ENCODE measurements at places on chromosomes 4 and X.

DNA sequence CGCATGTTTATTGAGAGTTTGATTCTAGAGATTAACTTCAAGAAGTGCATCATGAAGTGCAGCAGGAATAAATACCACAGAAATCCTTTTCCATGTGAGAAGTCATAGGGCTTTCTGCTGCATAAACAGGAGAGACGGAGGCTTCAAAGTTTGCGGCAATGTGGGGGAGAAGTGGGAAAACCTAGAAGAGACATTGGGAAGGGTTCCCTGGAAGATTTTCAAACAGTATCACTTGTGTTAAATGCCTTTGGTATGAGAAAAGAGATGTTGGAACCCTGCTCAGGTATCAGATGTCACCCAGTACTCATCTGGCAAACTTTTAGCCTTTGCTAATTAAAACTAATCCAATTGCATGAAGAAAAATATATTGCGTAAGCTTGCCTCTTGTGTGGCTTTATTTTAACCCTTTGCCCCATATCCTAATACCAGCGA is 15.4 kb downstream of the NHS start:
- DNase-seq = no peak

- DNase-seq = no peak
Measured at GRCh38 chrX:103737696-103738095, 27.0 kb downstream of the TMEM31 start.

DNA sequence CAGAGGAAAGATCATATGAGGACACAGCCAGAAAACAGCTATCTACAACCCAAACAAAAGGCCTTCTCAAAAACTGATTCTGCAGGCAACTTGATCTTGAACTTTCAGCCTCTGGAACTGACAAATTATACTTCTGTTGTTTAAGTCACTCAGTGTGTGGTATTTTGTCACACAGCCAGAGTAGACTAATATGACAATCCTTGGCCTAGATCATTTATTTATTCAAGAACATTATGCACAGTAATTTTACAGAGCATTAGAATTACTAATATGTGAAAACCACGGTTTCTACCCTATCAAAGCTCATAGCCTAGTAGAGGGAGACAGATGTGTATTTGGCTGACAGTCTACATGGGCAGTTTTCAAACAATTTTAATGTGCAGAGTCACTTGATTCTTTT is 167.8 kb upstream of the PCDH18 start:
- DNase-seq = no peak

- no peak for DNase-seq
Measured at GRCh38 chr4:185624259-185624589, 88.9 kb upstream of the PDLIM3 start.

DNA sequence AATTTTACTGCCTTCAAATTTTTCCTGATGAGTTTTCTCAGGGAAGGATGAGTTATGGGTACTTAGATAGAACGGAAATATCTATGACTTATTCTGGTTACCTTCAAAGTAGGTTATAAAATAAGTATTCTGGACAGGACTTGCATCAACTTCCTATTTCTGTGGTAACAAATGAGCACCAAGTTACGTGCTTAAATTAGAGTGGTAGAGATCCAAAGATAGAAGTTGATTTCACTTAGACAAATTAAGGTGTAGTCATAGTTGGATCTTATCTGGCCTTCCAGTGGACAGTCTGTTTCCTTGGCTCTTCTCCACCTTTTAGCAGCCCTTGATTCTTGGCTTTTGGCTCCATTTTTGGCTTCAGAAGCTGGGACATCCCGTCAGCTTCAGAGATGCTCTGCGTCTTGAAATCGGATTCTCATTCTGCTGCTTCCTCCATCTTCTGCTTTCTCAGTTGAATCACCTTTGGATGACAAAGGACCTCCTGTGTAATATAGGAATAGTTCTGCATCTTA is 109.9 kb downstream of the ZNF518B start:
- no peak for DNase-seq

- DNase-seq = no peak
Measured at GRCh38 chrX:44305921-44306320, 37.6 kb downstream of the EFHC2 start.

DNA sequence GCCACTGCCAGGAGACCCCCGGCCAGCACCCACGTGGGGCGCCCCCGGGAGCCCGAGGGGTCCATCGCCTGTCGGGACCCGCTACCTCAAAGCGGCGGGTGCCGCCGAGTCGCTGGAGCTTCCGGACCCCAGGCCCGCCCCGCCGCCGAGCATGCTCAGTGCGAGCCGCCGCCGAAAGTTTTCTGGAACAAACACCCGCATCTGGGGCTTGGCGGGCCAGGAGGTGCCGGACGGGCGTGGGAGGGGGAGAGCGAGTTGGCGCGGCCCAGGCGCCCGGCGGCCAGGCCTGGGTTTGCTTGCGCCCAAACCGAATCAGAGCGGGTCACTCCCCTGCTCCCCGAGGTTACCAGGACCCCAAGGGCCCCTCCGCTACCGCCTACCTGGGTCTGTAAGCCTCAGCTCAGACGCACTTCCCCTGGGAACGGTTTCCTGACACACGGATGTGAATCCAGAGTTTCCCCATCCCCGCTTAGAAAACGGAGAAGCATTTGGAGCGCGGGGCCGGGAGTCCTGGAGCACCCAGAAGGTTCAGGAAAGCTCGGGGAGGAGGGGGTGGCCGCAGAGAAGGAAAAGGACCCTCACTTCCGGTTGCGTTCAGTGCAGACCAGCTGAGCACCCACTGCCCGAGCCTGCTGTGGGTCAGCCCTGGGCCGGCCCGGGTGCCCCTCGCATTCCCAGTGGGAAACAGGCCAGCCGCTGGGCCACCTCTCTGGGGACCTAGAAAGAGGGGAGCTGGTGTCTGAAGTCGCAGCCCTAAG is at the start of gene EVC2:
EVC2 (minus strand) TSS at position 111 of the 758 bp plus-strand sequence; CDS start at position 65, 46 bp downstream.
- peak; percentile 39 for DNase-seq

DNA sequence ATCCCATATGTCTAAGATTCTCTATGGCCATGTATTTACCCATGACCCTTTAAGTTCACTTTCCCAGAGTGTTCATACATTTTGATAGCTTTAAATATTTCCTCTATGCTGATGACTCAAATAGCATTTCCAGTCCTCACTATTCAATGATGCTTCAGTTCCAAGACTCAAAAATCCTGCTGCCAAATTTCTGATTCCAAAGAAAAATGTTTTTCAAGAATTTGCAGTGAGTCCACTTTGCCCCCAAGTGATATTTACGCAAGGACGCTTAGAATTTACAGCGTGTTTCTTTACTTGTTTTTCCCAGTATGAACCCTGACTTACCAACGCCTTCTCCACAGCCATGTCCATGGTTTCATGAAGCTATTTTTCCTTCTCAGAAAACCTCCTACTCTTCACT is 127.9 kb upstream of the PCDH18 start:
- no peak for DNase-seq

GRCh38 chr4:52371841-52372240 is 287.3 kb downstream of the USP46 start:
- DNase-seq = no peak

DNA sequence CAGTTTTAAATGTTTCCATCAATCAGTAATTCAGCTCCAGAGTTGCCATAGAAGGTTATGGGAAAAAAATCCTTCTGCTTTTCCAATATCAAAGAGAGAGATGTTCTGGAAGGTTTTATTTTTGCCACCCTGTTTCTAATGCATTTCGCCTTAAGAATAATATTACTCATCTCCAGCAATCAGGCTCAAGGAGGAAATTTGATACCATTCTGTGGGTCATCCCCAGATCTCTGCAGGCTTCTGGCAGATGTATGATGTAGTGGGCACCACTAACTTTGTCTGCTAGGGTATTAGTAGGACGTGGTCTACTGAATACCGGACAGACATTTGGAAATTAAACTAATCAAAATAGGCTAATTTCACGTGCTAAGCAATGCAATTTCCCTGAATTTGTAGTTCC is 645.4 kb upstream of the TENM3 start:
- DNase-seq = no peak

DNA sequence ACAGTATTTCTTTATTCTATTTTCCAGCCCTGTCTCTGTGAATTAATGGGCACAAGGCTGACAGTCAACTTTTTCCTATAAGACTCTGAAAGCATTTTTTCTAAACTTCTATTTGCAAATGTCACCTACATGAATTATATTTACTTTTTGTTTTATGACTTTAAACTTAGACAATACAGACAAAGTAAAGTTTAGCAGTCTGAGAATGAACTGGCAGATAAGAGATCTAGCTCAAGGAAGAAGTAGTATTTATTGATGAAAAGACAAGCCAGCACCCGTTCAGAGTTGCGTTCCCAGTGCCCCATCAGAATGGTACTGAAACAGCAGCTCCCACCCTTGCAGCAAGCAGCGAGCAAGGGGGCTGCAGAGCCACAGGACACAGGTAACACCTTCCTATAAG is 148.5 kb downstream of the FAM13A start:
- no peak for DNase-seq

DNA sequence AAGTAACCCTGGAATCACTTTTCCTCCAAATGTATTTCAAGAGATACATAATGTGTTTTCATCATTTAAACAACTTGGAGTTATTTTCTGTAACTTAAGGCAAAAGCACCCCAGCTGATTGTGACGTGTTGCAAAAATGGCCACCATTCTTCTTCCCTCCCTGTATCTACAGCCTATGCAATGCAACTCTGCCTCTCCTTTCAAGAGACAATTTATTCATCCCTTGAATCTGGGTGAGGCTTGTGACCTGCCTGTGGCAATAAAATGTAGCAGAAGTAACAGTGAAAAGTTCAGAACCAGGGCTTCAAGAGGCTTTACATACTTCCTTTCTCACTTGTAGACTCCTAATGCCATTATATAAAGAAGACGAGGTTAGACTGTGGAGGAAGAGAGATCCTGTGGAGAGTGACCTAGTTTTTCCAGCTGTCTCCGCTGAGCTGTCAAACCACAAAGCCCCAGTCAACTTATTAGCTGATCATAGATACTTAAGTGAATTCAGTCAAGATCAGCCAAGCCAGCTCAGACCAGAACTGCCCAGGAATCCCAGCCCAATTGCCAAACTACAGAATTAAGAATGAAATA is 81.0 kb upstream of the KLF3 start:
- DNase-seq = no peak

DNA sequence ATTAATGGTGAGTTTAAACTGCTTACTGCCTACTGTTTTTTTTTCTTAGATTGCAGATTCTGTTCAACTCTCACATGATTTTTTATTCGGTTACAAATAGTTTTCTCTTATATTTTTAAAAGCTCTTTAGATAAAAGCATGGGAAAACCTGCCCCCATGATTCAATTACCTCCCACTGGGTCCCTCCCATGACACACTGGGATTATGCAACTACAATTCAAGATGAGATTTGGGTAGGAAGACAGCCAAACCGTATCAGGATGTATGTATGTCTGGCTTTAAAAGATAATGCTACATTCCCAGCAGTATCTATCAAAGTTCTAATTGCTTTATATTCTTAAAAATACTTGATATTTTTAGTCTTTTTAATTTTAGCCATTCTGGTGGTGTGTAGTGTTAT is 131.5 kb downstream of the JADE1 start:
- no peak for DNase-seq

GRCh38 chr4:140153718-140154571 is at the start of gene MAML3:
TSS of gene MAML3 (minus strand) at chr4:140154184. CDS start at chr4:140153327, 857 bp downstream.
- DNase-seq = peak; percentile 98

- no peak for DNase-seq
Measured at GRCh38 chr4:42466273-42466844, 69.1 kb downstream of the SHISA3 start.

- no peak for DNase-seq
Measured at GRCh38 chr4:25592736-25593135, 62.9 kb upstream of the SLC34A2 start.

- peak; percentile 96 for DNase-seq
Measured at GRCh38 chr4:140186651-140187315, 32.8 kb upstream of the MAML3 start.

DNA sequence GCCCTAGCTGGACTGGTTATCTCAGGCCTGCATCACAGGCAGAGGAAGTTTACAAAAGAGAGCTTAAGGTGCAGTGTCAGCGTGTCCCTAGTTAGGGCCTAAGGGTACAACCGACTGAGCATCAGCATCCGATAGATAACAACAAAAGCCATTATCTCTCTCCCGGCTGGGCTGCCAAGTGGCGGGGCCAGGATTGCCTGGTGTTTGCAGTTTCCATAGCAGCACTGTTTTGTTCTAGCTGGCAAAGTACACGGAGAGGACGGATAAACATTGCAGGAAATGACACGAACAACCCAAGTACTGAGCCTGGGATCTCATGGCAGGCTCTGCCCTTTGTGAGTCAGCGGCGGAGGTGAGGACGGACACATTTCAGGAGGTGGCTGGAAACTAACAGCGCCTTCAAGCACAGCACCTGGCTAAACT is 104.7 kb upstream of the NOCT start:
- peak; percentile 94 for DNase-seq

DNA sequence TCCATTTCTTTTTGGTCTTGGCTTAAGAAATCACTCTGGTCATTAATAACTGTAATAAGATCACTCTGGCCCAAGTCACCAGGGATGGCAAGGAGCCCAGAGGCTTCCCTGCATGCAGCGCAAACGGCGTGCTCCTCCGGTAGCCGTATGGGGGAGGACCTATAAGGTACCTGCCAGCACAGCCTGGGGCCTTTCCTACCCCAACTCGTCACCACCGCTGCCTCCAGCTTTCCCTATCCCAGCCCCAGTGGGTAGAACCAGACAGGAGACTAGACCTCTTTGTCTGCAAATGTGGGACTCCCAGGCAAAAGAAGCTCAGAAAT is 25.9 kb downstream of the HAND2 start:
- DNase-seq = no peak

DNA sequence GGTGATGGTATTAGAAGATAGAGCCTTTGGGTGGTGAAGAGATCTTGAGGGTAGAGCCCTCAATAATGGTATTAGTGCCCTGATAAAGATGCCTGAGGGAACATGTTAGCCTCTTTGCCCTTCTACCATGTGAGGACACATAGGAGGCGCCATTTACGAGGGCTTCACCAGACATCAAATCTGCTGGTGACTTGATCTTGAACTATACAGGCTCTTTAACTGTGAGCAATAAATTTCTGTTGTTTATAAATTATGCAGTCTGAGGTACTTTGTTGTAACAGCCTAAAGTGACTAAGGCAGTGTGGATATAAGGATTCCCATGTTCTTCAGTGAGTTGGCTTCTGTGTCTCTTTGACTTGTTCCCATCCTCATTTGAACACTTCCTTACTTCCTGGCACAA is 11.8 kb downstream of the MOB1B start:
- peak; percentile 4 for DNase-seq

DNA sequence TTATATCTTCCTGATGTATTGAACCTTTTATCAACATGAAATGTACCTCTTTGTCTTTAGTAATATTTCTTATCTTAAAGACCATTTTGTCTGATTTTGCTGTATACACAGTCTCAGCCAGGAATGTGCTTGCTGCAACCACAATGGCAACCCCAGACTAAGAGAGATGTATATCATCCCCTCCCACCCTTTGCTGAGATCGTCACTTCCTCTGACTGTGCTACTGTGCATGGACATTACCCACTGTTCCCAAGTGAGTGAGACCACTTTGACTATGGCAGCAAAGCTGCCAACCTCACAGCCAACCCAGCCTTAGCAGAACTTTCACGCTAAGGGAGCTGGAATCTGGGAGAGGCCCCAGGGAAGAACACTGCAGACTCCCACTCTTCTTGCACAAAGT is 46.0 kb downstream of the EIF2S3 start:
- DNase-seq = no peak

- DNase-seq = no peak
Measured at GRCh38 chr4:172584816-172585215, 583.8 kb upstream of the GALNT7 start.
